Ovary (tissue), 10 donors: ENCODE measurements at places on chromosomes 4 and X. TPM values are rescaled to one million over a fixed set of nuclear protein-coding genes. Genes with fewer than 3 reads are reported as not detected.

The KCNIP4 gene
- 3.9 TPM for total RNA-seq

The HS3ST1 gene
- 64.7 TPM for total RNA-seq

The DRD5 gene
- total RNA-seq = not detected

The TRIM60 gene
- total RNA-seq = not detected

The TMPRSS11A gene
- total RNA-seq = not detected

The FATE1 gene
- total RNA-seq = not detected

The SCML1 gene
- total RNA-seq = 27.7 TPM

The GAGE2A gene
- not detected for total RNA-seq

The MPC1L gene
- total RNA-seq = not detected

The SPP1 gene
- total RNA-seq = 14.3 TPM

The BLTP1 gene
- total RNA-seq = 59.9 TPM

The NR3C2 gene
- 27.6 TPM for total RNA-seq

The GIMD1 gene
- not detected for total RNA-seq

The MAGEA1 gene
- total RNA-seq = not detected

The CNKSR2 gene
- total RNA-seq = 6.0 TPM

The GLRA2 gene
- not detected for total RNA-seq

The TKTL2 gene
- not detected for total RNA-seq

The YTHDC1 gene
- total RNA-seq = 112 TPM

The GAGE13 gene
- total RNA-seq = not detected

The CCSER1 gene
- 3.3 TPM for total RNA-seq

The HPSE gene
- 10.6 TPM for total RNA-seq

The CXCL11 gene
- total RNA-seq = 0.18 TPM

The ADAM29 gene
- total RNA-seq = not detected

The CXCL8 gene
- total RNA-seq = 0.48 TPM

The SERTM2 gene
- 0.92 TPM for total RNA-seq

The SLC10A4 gene
- 0.12 TPM for total RNA-seq

The HTRA3 gene
- 44.3 TPM for total RNA-seq

The MAGEC3 gene
- not detected for total RNA-seq

The ADH1A gene
- total RNA-seq = 2.4 TPM

The GPC4 gene
- 9.0 TPM for total RNA-seq

The CTAG1A gene
- not detected for total RNA-seq

The SOWAHB gene
- 0.12 TPM for total RNA-seq

The STPG2 gene
- total RNA-seq = not detected
